ENCODE measurements at places on chromosomes 5 and 9.

DNA sequence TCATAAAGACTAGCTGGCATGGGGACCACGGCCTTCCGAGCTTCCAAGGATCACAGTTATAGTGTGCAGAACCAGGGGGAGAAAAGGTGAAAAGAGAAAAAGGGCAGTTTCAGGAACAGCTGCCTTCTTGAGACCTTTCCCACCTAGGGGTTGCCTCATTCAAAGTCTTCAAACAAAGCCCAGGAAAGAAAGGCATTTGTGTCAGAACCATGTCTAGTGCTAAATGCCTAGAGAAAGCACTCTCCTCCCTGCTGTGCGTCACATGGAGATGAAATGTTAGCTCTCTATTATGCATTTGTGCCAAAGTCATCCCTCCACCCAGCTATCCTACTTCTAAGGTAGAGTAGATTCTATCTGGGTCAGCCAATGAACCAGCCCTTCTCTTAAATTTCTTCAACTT, 1037.3 kb upstream of the WWC1 start:
- DNase-seq: no peak

DNA sequence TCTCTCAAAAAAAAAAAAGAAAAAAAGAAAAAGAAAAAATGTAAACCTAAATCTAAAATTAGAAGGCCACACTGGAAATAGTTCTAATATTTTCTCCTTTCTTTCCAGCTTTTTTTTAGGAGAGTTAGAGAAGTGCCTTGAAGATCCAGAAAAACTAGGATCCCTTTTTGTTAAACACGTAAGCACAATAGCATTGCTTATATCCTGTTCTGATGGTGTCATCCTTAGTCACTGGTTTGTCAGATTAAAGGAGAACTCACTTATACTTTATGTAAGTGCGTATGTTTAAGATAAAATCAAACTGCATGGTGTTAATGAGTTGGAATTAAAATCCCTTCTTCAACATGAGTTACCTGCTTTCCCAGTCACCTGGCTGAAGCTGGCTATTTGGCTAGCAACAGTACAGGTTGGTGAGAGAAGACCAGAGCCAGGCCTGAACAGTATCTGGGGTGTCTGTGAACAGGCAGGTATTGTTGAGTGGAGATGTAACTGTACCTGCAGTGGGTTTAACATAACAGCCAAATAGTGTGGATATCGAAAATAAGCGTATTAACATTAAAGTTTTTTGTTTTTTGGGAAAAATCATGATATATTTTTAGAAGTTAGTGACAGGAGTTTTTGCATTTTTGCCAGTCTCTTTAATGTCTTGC, 104.7 kb upstream of the OTULINL start:
- no peak for DNase-seq

DNA sequence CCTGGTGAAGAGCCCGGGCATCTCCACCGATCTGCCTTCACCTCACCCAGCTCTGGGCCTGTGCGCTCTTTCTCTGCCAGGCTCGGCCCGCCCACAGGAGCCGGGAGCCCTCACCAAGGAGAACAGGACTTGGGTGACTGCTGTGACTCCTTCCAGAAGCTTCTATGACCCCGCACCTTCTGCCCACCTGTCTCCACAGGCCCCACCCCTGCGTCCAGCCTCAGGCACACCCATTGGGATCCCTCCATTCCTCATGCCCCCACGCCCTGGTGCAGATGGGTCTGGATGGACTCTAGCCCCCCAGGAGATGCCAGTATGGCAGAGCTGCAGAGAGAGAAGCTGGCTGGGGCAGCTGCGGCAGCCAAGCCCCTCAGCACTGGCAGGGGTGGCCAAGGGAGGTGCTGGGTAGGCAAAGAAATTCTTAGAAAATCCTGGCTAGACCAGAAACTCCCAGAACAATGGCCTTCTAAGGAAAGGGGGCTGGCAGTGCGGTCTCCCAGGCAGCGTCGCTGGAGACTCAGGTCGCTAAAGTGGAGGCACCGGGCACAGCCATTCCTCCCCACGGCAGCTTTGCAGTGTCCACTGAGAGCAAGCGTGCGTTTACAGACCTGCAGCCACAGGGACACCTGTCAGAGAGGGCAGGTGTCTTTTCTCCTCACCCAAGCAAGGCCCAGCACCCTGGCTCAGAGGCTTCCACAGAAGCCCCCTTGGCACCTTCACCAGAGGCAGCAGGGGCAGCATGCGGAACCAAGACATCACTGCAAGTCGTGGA, 17.3 kb downstream of the LPCAT1 start:
- no peak for DNase-seq

DNA sequence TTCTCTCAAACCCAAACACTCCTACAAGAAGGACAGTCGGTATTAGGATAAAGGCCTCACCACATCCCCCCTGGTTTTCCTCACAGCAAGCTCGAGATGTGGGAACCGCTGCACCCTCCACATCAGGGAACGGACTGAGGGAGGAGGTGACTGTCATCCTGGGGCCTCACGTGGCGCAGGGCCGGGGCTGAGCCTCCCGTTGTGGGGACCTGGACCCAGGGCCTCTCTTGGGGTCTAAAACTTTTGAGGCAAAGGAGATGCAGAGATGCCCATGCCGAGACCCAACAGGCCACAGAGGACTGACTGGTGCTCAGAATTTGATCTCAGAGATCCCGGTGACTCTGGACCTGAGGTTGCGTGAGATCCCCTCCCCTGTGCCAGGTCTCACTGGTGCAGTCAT, 72.7 kb downstream of the MRPL36 start:
- no peak for DNase-seq

- no peak for DNase-seq
These were observed 98.8 kb downstream of the GCNT1 start for GRCh38 chr9:76557674-76558225.

- DNase-seq: no peak
These were observed 26.8 kb downstream of the FAM81B start for GRCh38 chr5:95417971-95418370.

GRCh38 chr5:57280853-57281252, 107.0 kb downstream of the GPBP1 start:
- DNase-seq: no peak

DNA sequence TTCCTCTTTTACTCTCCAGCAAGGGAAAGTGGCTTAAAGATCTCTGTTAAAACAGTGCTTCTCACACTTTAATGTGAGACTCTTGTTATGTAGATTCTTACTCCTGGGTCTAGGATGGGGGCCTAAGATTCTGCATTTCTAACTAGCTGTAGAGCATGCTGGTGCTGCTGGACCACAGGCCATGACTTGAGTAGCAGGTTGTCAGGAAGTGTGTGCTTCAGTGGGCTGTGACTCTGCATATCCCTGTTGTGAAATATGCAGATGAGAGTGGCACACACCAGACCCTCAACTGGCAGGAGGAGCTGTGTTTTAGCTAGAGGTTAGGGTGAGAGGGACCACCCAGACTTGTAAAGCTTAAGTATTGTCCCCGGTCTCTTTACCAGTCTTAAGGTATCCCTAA, 191.1 kb upstream of the DMRT1 start:
- DNase-seq: no peak

DNA sequence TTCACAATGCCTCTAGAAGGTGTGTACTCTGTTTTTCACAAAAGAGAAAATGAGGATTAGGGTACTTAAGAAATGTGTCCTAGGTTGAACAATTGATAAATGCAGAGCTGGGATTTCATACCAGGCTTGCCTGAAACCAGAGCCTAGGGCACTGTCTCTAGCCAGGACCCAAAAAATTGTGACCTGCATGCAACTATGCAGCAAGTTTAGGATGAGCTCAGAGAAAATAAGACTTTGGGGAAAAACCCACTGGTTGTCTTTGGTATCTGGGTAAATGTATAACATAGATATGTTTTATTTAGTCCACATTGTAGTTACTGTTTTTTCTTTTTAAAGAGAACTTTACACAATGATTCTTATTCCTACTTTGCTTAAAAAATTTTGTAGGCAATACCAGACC, 177.1 kb upstream of the SEMA6A start:
- DNase-seq: no peak

GRCh38 chr5:109750463-109750862, 60.7 kb downstream of the MAN2A1 start:
- no peak for DNase-seq

GRCh38 chr9:35664531-35665470, at the start of gene ARHGEF39:
Gene ARHGEF39, minus strand, starts transcription at chr9:35665195. Its CDS starts 26 bp downstream, at chr9:35665169.
- peak; percentile 87 for DNase-seq

- DNase-seq: no peak
These were observed 335.7 kb upstream of the IZUMO3 start for GRCh38 chr9:24881361-24881760.

GRCh38 chr9:137348769-137349470, 46.8 kb upstream of the NRARP start:
- DNase-seq: no peak

- DNase-seq: no peak
These were observed 69.0 kb upstream of the SLC12A2 start for GRCh38 chr5:128014578-128014977.

- no peak for DNase-seq
These were observed 38.6 kb downstream of the RALGPS1 start for GRCh38 chr9:126953041-126953809.

Measured in left colon (tissue), 2 donors.